Stimulated activated CD4-positive, alpha-beta T cell treated with anti-CD3 and anti-CD28 coated beads, TNF-alpha, amount 100 ng/mL, for 24 hours (primary cell): ENCODE measurements at places on chromosomes 3 and 15.

DNA sequence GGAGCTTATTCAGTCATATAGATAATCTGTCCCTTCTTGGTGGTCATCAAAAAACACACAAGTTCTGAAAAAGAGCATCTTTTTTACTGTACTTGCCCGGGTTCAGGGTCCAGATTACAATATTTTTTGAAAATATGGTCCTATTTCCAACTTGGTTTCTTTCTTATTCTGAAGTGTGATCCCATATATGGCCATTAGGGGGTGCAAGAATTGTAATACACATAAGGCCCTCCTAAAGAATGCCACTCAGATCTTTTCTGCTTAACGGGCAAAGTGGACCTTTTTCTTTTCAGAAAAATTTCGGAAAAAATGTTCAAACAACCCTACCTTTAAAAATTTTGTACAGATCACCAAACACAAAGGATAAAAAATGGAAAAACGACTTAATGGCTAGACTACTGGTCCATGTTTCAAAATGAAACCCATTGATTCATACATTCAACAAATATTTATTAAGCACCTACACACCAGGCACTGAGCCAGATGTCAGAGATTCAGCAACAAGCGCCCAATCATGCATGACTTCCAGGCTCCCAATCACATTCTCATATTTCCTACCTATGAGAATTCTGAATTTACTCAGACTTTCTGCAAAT is 102.0 kb upstream of the MYRIP start:
- no peak for DNase-seq

- no peak for DNase-seq
Measured at GRCh38 chr3:144564011-144564410, 592.4 kb downstream of the DIPK2A start.

DNA sequence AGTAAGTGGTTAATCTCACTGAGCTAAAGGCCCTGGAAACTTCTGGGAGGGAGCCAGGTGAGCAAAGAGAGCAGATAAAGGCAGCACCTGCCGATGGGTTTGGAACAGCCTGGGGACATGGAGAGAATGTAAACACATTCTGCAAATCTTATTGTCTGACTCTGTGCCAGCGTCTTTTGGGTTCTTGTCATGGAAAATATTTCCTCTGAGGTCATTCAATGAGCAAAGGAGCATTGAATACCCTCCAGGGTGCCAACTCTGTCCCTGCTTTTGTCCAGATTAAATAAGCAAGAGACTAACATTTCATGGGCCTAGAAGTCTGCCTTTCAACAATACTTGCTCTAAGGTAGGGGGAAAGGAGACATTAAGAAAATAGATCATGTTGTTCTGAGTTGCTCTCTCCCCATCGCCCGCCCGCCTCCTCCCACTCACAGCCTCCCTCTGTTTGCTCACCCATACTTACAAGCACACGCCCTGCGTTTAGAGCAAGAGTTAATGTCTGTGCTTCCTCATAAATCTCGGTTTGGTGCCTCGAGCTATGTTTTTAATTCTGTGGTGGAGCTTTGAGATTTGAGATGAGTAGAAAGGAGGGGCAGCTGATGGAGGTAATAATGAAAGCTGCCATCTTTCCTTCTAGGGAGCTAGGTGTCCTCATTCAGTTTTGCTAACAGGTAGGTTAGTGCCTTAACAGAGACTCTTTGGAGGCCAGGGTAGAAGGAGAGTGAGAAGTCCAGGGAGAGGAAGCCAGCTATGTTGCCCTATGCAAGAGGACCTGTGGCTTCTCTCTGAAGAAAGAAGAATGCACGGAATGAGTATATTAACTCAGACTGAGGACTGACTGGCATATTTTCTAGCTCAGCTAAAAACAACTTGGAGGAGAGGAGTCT is 132.9 kb downstream of the TPRG1 start:
- no peak for DNase-seq

DNA sequence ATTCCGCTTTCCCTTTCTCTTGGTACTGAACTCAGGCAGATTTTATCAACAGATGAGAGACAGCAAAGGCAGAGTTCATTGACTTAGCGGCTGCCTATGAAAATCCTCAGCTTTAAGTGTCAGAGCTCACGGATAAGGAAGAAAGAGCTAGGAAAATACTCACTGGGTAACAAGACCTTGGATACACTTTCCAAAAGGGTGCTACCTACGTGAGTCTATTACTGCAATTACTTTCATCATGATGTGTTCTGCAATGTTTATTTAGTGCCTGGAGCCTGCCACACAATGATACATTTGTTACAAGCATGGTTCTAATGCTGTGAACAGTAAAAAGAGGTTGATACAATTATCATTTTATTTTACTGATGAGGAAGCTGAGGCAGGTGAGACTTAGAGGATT is 177.5 kb downstream of the GRM7 start:
- DNase-seq, result no peak

DNA sequence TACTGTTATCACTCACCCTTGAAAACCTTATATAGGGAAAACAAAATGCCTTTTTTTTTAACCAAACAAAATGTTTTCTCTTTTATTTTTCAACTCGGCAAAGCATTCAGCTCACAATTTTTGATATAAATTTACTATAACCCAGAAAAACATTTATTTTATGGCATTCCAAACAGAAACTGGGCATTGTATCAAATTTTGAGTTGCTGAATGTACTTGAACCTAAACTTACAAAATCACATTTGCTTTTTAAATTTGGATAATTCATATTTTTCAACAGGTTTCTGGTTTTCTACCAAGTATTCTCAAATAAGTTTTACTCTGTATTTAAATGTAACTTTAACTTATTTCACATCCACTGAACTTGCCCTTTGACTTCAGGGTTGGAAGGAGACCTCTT is 405.6 kb downstream of the GRM7 start:
- DNase-seq, result no peak

GRCh38 chr3:162142511-162142910 is 645.9 kb downstream of the OTOL1 start:
- DNase-seq, result no peak

DNA sequence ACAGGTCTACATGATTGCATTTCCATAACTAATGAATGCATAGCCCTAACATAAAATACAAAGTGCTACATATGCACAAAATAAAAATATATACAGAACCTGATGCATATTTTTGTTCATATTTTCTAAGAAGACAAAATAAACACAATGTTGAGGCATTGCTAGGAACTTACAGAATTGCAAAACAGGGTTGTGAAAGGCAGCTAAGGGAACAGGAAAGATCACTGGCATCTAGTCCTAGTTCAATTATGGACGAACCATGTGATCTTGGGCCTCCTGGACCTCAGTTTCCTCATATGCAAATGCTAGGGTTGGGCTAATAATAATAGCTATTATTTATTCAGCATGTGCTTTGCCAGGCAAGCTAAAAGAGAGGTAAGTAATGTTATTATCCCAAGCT is 15.5 kb upstream of the NCEH1 start:
- DNase-seq, result no peak

- DNase-seq, result no peak
Measured at GRCh38 chr15:89670971-89671560, 8.1 kb downstream of the PLIN1 start.

GRCh38 chr3:123819949-123820348 is 64.2 kb downstream of the MYLK start:
- no peak for DNase-seq

- no peak for DNase-seq
Measured at GRCh38 chr15:71341811-71342550, 226.7 kb downstream of the THSD4 start.

DNA sequence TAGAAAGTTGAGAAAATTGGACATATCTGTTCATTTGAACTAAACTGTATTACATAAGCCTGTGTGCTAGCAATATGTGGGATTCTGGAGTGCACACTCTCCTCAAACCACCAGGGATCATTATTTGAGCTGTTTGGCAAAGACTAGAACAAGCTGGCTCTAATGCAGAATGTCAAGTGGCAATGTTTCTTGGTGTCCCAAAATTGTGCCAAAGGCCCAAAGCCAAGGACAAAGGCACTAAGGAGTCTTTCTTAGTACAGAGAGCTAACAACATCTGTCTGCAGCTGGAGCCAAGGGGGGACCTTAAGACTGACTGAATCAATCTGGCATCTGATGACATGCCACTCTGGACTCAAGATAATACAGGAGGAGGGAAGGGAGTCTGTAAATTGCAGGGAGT is 76.7 kb upstream of the STRIT1 start:
- DNase-seq, result no peak

DNA sequence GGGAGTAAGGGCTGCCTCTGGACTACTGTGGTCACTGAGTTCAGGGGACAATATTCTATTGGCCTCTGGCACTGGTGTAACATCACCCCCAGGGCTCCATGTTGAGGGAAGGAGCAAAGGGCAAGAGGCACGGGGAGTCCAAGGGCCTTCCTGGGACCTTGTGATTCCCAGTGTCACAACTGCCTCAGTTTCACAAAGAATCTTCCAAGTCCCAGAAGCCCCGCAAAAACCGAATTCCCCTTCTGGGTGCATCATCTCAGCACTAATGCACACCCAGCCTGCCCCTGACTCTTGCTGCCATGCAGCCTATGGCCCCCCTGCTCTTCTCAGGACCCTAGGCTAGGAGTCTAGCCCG is 5.5 kb downstream of the AMOTL2 start:
- no peak for DNase-seq

- no peak for DNase-seq
Measured at GRCh38 chr3:189490337-189490736, 140.9 kb upstream of the TP63 start.

- DNase-seq, result no peak
Measured at GRCh38 chr3:158859362-158859761, 57.5 kb downstream of the MFSD1 start.
